ENCODE measurements at places on chromosomes 1 and 21.

- DNase-seq = no peak
Observed at GRCh38 chr1:9590201-9590600, 1.5 kb downstream of the TMEM201 start.

GRCh38 chr1:106276871-106277270 lies 779.6 kb upstream of the PRMT6 start:
- no peak for DNase-seq

DNA sequence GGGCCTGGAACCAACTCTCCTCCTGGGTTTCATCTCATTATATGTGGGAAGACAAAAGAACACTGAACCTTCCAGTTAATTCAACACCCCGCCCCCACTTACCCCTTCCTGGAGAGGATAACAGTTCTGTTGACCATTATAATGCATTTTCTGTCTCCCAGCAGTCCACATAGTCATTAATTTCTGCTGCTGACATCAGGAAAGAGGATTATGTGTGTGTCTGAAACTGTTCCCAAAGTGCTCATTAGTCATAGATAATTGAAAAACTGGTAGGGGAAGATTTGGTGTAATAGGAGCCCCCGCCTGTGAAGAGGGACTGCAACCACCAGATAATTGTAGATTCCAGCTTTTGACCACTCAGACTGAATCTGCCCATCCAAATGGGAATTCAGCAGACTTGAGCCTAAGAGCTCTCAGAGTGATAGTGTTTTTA lies 208.7 kb downstream of the FGGY start:
- DNase-seq = no peak

DNA sequence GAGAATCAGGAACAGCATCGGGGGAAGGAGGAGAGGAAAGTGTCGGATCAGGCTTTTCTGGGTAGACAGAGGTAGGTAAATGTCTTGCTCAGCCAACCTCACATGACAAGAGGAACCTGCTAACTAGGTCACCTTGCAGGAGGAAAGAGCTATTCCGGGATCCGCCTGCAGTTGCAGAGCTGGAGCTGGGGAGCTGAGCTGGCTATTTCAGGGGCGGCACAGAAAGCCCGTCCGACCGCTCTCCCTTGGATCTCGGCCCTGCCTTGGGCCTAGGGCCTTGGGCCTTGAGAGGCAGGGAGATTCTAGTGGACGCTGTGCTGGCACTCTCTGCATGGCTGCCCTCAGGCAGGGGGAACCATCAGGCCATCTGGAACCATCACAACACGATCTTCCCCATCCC lies 56.5 kb upstream of the CTPS1 start:
- DNase-seq = no peak

GRCh38 chr1:112255080-112255479 lies 140.9 kb upstream of the CTTNBP2NL start:
- DNase-seq = no peak

GRCh38 chr1:161069241-161069640 lies 450 bp downstream of the ARHGAP30 start:
- DNase-seq = no peak

Measured in DMS53 (cell line).